ENCODE measurements at places on chromosomes 7 and 10.

GRCh38 chr7:17989546-17989945 lies 38.1 kb downstream of the PRPS1L1 start:
- no peak for DNase-seq

DNA sequence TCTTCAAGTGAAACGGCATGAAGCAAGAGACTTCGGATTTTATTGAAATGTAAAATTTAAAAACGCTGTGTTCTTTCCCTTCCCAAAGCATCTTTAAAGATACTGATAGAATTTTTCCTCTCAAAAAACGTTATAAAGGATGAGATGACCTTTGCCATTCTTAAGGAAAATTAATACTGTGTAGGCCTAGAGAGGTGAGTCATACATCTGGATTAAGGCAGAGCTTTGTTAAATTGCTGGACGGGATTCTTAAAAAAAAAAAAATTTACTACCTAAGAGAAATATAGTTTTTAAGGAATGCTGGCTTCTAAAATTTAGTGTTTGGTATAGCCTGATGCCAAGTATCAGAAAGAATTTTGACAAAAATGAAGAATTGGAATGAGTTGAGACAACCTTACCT lies 6.3 kb upstream of the HBP1 start:
- DNase-seq = no peak

DNA sequence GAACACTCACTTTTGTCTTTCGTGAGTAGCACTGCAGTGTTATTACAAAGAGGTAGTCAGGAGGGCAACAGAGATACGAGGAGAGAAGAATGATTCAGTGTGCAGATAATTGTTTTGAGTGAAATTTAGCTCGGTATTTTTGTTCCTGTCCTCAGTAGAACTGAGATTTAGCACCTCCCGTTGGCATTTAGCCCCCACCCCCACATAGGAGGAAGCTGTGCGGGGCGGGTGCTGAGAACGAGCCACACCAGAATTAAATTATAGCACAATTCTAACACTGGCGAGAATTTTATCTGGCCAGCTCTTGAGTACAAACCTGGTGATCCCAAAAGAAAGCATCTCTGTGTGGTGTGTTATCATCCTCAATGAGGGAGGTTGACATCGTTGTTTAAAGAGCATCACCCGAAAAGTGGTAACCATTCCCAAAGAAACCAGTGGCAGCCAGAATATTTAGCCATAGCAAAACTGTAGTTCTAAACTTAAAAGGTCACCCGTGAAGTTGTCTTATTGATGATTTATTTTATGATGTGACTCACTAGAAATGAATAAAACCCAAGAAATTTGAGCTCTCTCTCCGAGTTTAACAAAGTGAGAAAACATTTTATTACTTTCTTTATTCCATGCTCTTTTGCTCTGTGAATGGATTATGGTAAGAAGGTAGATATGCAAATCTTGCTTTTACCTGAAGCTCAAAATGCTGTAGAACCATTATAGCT lies 612.2 kb downstream of the SUGCT start:
- DNase-seq = no peak

- DNase-seq = no peak
Measured at GRCh38 chr7:85392326-85392725, 205.5 kb upstream of the SEMA3D start.

GRCh38 chr10:32049113-32049512 lies 7.1 kb downstream of the KIF5B start:
- no peak for DNase-seq

GRCh38 chr10:99631496-99631895 lies 11.3 kb upstream of the SLC25A28 start:
- no peak for DNase-seq

DNA sequence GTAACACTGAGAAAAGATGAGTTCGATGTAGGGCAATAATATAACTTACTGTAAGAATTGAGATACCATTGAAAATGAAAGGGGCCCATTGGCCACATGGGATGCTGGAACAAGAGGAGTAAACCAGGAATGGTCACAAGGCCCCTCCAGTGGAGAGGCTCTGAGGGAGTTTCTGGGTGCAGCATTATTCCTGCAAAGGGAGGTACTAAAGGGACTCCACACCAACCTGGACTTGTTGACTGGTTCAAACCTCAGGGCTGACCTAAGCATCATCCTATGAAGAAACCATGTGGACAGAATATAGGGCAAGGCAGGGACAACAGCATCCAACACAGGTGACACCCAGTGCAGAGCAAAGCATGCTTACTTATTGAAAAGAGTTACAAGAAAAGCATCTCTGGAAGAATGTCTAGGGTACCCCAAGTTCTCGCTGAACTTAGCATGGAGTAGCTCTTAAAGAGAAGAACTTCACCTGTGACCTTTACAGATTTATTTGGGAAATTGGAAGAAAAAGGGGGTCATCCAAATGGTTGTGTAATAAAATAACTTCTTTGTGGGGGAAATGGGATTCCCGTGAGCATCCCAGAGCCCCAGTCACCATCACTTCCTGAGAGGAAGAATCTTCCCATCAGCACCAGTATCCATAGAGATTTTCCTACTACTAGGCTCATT lies 34.7 kb downstream of the PRSS2 start:
- no peak for DNase-seq

DNA sequence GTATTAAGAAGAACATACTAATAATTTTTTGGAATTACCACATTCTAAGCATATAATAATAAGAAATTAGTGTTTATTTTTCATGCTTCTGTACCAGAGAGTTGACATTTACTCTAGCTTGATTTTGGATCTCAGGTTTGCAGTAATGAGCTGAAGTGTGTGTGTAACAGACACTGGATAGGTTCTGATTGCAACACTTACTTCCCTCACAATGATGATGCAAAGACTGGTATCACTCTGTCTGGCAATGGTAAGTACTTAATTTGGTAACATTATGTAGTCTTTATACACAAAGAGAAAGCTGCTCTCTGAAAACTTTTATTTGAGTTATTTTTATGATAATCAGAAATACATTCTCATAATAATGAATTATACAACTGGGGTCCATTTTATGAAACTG lies 54.1 kb downstream of the SRI start:
- no peak for DNase-seq

- no peak for DNase-seq
Measured at GRCh38 chr10:110444004-110444337, 53.7 kb upstream of the DUSP5 start.

DNA sequence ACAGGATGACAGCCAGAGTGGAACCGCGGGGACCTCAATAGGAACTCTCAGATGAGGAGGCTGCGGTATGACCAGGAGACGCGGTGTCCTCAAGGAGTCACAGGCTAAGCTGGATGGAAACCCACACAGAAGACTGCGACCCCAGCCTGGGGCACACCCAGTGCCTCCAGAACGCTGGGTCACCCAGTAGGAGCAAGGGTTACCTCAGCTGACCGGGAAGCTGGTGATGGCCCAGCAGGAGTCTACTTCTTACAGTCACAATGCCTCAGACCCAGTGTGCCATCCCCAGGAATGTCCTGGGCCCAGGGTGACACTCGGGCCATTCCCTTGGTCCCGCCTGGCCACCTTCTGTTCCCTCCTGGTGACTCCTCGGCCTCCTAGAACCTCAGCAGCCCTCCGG lies 29.9 kb downstream of the CNPY1 start:
- no peak for DNase-seq

DNA sequence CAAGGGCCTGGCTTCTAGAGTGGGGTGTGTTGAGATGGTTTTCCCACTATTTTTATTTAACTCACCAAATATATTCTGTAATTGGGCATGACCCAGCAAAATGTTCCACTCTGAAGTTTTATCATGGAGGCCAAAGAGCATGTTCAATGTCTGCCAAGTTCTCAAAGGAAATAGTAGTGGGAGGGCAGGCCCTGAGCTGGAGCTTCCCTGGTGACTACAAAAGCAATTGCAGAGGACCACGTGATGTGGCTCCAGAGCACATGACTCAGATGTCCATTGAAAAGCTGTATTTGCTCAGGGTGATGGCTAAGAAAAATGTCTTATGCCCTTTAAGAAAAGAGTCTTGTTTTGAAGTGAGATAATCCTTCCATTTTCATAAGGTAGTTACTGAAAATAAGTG lies 1024.8 kb downstream of the LRMDA start:
- DNase-seq = no peak

DNA sequence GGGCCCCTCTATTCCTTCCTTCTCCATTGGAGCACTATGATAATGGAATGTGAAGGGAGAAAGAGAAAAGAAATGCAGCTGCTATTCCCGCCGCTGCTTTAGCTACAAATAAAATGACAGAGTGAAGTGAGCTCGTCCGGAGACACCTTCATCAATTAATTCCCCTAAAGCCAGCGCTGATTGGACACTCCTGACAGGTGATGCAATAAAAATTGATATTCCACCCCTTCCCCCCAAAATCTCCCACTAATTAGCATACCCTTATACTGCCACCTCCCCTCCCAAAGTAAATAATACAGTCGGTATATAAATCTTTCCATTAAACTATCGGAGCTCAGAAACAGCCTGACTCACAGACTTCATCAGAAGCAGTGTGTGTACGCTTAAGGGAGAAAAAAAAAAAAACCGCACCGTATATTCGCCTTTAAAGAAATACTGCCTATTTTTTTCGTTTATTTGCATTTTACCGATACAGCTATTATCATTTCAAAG lies 7.3 kb downstream of the SKIDA1 start:
- DNase-seq = no peak

GRCh38 chr7:55088620-55089019 lies 69.8 kb downstream of the EGFR start:
- DNase-seq = no peak

DNA sequence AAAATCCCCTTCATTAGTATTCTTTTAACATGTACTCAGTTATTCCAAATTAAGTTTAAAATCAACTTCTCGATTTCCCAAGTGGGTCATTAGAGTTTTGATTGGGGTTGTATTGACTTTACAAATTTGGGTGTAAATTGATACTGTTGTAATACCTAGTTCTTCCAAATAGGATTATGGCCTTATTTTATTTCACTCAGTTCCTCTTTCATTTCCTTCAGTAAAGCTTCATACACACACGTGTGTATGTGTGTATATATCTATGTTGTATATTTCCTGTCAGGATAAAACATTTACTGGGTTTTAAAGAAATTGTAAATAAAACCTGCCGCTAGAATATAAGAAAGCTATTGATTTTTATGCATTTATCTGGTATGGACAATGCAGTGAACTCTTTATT lies 15.9 kb downstream of the YME1L1 start:
- no peak for DNase-seq

DNA sequence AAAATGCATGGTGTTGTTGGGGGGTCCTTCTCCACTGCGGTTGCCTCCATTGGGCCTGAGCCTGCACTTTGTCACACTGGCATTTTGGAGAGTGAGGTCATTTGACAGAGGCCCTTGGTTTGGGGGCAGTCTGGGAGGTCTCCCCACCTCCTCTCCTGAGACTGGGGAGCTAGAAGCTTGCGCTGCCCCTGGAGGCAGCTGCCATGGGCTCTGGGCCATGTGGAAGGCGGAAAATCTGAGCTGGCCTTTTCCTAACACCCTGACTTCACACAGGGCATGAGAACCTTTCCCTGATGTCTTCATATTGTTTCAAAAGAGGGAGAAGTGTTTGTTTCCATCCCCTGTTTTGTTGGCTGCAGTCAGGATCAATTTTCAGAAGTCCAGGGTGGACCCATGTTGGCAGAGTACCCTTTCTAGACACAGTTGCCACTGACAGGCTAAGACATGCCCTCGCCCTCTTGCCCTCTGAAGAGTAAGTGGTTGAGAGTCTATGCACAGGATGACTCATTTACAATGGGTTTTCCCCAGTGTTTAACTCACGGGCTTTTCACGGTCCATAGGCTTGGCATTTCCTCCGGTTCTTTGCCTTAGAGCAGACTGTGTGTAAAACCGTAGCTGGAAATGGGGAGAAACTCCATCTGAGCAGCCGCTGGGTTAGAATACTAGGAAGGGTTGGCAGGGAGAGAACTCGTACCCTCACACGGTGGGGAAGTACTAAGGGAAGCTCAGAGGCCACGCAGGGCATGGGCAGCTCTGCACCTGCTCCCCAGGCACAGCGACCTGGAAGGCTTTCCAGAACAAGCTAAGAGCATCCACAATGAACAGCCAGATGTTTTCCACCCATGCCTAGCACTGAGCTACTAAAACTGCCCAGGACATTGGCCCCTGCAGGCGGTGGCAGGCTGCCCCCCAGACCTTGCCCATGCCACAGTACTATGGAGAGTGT lies 655.0 kb downstream of the SDK1 start:
- peak; percentile 87 for DNase-seq

DNA sequence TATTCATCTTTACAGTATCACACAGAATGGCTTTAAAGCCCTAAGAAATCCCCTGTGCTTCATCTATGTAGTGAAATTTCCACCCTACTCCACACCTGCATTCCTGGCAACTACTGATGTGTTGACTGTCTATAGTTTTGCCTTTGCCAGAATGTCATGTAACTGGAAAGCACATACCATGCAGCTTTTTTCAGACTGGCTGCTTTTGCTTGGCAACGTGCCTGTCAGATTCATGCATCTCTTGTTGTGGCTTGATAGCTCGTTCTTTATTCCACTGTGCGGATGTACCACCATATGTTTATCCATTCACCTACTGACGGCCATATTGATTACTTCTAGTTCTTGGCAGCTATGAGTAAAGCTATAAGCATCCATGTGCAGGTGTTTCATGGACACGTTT lies 30.6 kb downstream of the RBM17 start:
- no peak for DNase-seq

DNA sequence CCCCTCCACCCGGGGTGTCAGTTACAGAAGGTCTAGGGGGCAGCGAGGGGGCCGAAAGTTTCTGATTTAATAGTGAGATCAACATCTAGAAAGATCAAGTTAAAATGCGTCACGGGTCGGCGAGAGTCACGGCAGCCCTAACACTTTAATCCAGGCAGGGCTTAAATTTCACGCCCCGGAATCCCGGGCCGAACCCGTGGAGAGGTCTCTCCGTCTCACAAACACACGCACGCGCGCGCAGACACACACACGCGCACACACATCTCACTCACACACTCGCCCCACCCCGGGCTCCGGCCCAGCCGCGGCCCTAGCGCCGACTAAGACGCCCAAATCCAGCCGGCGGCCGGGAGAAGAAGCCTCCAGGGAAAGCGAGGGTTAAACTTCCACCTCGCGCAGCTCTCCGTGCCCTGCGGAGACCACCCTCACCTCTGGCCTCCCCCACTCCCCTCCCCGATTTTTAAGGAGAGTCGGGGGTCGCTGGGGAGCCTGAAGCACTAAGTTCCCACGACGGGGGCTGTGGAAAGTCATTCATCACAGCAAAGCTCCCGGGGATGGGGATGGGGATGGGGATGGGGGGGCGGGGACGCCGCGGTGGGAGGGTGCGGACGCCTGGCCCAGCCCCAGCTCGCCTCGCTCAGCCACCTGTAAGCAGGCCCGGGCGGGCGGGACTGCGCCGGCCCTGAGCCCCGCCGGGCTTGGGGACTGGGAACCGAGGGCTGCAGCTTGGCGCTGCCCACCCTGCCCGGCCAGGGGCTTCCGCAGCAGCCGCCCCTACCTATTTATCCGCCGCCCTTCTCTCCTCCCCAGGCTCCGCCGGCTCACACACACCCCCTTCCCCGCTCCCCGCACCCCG lies 1.6 kb downstream of the PDGFA start:
- no peak for DNase-seq

- no peak for DNase-seq
Measured at GRCh38 chr7:54559401-54559800, 17.2 kb downstream of the VSTM2A start.
